ENCODE measurements at places on chromosomes 3 and 15. TPM values are rescaled to one million over a fixed set of nuclear protein-coding genes. Genes with fewer than 3 reads are reported as not detected.

VWA5B2 gene
- total RNA-seq: 0.21 TPM

DNA sequence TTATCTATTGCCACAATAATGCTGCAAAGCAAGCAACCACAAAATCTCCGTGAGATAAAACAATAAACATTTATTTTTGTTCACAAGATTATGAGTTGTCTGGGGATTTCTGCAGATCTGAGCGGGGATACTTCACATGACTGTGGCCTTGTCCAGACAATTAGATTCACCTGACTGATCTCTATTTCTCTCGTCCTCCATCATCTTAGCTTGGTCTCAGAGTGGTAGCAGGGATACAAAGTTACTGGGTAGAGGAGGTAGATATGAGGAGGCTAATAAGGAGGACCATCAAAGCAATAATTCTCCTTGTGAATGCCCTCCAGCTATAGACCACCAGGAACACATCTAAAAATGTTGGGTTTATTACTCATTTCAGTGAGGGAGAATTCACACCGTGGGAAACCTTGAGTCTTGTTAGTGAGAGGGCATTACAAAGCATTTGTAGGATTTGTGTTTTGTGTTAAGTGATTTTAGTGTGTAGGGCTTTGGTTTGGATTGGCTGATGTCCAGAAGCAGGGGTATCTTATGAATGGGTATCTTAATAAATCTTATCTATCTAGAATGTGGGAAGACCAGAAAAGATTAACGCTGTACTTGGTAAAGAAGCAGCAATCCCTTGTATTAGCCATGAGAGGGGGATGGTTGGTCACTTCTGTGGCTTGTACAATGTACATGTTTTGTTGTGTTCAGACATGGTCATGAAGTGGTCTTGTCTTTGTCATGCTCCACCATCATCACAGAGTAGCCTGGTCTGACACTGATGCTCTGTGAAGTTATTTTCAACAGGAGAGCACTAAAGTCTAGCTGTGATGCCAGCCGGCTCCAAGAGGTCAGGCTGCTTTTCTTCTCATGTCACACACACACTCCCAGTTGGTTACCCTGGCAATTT, 287.6 kb upstream of the STT3B start:
- DNase-seq: no peak

GRCh38 chr3:177589911-177590381, 392.7 kb upstream of the TBL1XR1 start:
- no peak for DNase-seq

- no peak for DNase-seq
These were observed 200.5 kb downstream of the AKAP13 start for GRCh38 chr15:85580879-85581278.

BFSP2 gene
- total RNA-seq: not detected

MLF1 gene
- total RNA-seq: 1.0 TPM

DNA sequence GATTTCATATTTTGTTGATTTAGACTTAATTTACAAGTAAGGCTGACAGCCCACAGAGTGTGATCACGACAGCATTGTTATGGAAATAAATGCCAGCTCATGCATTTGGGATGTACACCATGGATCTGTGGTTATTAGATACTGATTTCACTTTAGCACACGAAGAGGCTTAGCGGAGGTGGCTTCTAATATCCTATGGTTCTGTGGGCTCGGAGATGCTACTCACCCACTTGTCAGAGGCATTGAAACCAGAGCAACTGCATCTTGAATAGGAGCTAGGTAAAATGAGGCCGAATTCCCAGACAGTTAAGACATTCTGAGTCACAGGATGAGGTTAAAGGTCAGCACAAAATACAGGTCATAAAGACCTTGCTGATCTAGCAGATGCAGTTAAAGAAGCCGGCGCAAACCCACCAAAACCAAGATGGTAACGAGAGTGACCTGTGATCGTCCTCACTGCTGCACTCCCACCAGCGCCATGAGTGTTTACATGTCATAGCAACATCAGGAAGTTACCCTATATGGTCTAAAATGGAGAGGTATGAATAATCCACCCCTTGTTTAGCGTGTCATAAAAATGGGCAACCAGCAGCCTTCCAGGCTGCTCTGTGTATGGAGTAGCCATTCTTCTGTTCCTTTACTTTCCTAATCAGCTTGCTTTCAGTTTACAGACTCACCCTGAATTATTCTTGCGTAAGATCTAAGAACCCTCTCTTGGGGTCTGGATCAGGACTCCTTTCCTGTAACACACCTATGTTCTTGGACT, 117.5 kb downstream of the PGPEP1L start:
- no peak for DNase-seq

FAM81A gene
- total RNA-seq: not detected

DNA sequence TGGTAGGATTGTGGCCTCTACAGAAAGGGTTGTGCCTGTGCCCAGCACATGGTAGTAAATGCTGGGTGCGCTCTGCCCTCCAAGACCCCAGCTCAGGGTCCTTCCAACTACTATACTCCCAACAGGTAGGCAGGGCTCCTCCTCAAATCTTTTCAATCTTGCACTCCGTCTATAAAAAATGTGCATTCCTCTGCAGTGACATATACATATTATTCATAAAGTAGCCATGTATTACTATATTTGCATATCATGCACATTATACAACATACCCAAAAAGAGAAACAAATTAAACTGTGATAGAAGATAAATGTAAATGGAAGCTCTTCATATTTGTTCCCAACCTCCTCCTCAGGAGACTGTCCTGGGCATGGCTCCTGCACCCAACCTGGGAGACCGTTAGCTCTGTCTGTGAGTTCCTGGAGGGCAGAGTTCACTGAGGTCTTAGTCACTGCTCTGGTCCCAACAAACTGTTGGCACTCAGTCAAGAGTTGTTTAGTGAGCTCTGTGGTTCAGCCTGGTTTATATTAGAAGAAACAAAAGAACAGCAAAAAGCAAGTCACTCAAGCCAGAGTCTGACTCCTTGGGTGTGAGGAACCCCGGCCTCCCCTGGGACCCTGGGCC, 47.7 kb upstream of the GRIP2 start:
- peak; percentile 44 for DNase-seq

GRCh38 chr3:159783780-159784742, 204.6 kb upstream of the IL12A start:
- no peak for DNase-seq

DNA sequence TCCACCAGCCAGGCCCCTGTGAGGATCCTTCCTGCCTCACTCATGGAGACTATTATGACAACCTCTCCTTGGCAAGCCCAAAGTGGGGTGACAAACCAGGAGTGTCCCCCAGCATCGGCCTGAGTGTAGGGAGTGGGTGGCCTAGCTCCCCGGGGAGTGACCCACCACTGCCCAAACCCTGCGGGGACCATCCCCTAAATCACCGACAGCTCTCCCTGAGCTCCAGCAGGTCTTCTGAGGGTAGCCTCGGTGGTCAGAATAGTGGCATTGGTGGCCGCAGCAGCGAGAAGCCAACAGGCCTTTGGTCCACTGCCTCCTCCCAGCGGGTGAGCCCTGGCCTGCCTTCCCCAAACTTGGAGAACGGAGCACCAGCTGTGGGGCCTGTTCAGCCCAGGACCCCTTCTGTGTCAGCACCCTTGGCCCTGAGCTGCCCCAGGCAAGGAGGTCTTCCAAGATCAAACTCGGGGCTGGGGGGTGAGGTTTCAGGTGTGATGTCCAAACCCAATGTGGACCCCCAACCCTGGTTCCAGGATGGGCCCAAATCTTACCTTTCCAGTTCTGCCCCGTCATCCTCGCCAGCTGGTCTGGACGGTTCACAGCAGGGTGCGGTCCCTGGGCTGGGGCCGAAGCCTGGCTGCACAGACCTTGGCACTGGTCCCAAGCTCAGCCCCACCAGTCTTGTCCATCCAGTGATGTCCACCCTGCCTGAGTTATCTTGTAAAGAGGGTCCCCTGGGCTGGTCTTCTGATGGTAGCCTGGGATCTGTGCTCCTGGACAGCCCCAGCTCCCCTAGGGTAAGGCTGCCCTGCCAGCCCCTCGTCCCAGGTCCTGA, 1.0 kb downstream of the LIMD1 start:
- no peak for DNase-seq

DNA sequence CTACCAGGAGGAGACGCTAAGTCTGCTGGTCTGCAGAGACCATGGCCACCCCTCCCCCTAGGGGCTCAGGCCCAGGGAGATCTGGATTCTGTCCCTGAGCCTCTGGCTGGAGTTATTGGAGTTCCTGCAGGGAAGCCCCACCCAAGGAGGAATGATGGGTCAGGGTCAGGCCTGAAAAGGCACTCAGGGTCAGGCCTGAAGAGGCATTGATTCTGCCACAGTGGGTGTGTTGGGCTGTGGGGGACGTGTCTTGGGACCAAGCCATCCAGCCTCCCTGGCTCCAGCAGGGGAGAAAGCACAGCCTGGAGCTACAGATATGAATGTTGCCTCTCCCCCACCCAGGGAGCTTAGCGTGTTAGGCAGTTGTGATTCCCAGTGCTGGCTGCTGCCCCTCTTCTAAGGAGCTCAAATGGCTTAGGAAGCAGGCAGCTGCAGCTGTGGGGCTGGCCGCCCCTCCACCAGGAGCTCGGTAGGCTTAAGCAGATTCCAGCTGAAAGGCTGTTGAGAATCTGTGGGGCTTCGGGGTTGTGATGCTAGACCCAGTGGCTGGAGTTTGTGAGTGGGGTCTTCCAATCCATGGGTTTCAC, 176.7 kb downstream of the CHL1 start:
- no peak for DNase-seq

PARP15 gene
- 1.5 TPM for total RNA-seq

DNA sequence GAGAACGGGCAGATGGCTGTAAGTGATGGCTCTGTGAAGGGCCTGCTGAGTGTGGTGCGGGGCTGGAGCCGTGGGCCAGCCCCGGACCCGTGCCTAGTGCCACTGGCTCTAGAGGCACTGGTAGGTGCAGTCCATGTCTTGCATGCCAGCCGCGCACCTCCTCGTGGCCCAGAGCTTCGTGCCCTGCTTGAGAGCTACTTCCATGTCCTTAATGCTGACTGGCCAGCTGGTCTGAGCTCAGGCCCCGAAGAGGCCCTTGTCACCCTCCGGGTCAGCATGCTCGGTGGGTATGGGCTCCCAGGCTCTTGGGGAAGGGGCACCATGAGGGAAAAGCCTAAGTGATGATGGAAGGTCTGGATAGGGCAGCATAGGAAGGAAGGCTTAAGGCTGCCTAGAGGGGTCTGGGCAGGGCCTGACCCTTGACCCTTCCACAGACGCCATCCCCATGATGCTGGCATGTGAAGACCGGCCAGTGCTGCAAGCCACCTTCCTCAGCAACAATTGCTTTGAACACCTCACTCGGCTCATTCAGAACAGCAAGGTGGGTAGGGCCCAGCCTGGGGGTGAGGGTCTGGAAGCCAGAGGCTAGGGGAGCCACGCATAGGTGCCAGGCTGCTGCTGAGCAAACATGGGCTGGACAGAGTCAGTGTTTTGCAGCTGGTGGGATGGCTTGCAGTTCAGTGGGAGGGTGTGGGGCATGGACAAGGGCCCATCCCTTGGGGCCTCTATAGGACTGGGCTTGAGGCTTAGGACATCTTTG, 12.1 kb downstream of the NBEAL2 start:
- DNase-seq: no peak

GRCh38 chr3:53837331-53837730, 8.9 kb downstream of the CHDH start:
- DNase-seq: no peak

ZSCAN2 gene
- total RNA-seq: 5.4 TPM

DNA sequence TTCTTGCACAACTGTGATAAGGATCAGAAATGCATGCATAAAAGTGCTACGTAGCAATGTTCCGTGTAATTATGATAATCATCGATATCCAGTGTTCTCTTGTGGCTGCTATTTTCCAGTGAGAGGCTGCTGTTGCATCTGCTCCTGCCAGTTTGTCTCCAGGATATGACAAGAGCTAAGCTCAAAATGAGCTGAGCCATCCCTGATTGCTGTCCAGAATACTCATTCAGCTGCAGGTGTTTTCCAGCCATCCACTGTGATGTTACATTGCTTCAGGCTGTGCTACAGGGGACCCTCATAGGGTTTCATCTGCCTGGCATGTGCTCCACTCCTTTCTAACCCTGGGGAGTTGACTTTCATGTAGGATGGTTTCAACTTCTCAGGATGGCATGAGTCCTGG, 976.0 kb downstream of the ROBO1 start:
- DNase-seq: no peak

DNA sequence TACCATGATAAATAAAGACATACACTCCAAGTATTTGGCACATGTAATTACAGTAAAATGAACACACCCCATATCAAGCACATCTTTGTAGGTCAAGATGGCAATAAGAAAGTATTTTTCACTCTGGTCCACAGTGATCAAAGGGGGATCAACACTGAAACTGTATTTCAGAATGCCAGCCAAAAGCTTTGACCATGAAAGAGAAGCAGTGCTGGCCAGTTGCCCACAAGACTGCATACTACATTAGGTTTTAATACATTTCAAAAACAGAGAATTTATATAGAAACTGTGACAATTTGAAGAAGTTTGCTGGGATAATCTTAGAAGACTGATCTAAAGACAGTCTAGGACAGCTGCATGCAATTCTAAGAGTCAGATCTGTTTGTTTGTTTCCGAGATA, 1035.3 kb downstream of the FHIT start:
- DNase-seq: no peak

OXTR gene
- 0.31 TPM for total RNA-seq

DNA sequence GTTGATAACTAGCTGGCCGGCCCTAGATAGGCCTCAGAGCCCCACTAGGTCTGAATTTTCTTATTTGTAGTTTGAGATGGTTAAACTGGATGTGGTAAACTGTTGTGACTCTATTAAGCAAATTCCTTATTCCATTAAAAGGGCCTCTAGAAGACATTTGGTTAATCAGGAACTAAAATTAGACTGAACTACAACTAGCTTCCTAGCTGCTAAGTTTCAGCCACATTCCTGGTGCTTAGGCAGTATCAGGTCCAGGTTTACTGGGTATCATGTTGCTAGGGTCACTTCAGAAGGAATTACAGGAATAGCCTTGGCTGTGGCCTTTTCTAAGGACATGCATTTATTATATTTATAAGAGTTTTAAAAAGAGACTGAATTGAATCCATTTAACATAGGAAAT, 136.3 kb downstream of the PLD1 start:
- no peak for DNase-seq

GRK7 gene
- total RNA-seq: not detected

DNA sequence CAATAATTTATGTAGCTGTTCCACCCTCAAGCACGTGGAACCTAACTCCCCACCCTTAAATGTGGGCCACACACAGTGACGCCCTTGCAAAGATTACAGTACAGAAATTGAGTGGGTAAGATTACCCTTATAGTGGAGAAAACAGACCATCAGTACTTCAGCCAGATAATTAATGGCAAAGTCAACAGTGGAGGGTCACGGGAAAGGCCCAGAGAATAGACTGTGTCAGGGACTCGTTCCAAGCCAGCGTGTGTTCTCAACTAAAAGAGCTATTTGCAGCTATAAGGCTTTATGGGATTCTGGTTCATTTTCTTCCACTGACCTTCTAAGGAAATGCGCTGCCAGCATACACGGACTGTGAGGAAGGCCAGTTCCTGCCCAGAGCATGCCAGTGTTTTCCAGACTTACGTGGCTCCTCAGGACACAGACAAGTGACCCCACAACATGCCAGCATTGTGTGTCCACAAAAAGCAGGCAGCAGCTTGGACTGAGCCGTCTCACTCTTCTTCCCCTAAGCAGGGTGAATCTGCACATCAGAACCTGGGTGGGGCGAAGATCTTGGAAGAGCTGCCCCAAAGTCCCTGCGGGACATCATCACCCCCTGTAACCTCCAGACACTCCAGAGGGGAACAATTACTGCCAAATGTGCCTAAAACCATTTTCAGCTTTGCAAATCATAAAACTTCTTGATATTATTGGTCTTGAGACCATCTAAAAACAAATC, 428.5 kb downstream of the OCA2 start:
- DNase-seq: no peak

DCBLD2 gene
- total RNA-seq: 10.2 TPM

GRCh38 chr15:29695489-29696167, 126.6 kb downstream of the TJP1 start:
- DNase-seq: no peak
